ENCODE measurements at places on chromosomes 12 and 14.
A peak's percentile ranks its signal among the peaks of the same experiment; 100 is the strongest.

DNA sequence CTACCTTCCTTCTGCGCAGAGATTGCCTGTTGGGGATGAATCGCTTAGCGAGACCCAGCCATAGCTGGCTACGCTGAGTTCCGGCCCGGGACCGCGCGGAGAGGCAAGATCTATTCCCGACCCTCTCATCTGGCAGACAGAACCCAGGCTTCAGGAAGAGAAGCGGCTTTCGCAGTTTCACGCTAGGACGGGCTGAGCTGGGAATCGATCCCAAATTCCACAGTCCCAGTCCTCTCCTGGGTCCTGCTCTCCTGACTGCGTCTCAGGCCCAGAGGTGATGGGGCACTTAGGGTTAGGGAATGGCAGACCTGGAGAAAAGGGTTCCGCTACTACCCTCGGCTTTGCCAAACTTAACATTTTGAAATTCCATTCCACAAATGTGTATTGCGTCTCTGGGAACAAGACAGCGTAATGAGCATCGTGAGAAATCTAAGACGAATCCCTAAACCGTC lies 2.8 kb downstream of the PTPN21 start:
- DNase-seq = no peak

GRCh38 chr14:94572637-94573303 lies 8.5 kb upstream of the SERPINA5 start:
- DNase-seq = no peak

- DNase-seq = no peak
Measured at GRCh38 chr14:34966413-34966812, 16.4 kb upstream of the SRP54 start.

- no peak for DNase-seq
Measured at GRCh38 chr12:91272461-91273063, 89.9 kb upstream of the DCN start.

DNA sequence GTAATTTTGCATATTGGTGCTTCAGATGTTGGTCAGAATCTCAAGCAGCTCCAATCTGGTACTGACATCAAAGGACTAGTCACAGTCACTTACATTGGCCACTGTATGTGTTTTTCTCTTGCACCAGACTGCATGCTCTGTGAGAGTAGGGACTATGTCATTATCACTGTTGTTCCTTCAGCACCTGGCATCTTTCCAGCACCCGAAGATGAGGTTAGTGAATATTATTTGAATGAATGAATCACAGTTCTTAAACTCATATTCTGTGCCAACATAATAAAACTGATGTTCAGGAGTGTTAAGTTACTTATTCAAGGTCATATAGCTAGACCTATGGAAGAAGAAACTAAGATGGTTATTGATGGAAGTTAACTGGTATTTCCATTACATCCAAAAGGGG lies 204.5 kb upstream of the TBX3 start:
- no peak for DNase-seq

- DNase-seq = no peak
Measured at GRCh38 chr12:104006929-104007328, 41.3 kb downstream of the TDG start.

DNA sequence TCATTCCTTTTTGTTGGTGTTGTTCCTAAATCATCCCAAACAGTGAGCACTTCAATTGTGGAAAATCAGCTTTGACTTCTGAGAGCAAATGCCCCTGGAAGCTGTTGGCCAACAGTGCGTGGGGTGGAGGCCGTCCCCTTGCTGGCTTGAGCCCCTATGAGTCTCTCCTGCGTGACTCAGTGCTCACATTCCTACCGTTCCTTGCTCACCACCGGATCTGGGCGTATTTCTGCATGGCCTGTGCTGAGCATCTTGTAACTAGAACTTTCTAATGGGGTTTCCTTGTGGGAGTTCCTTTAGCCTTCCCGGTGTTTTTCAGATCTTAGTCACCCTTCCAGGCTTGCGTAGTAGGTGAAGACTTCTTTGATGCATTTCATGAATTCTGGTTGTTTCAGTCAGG lies 14.7 kb downstream of the SERPINA1 start:
- DNase-seq = no peak

- DNase-seq = no peak
Measured at GRCh38 chr14:95156161-95157047, 925 bp downstream of the DICER1 start.

GRCh38 chr12:4789776-4790175 lies 69.6 kb downstream of the GALNT8 start:
- DNase-seq = no peak

DNA sequence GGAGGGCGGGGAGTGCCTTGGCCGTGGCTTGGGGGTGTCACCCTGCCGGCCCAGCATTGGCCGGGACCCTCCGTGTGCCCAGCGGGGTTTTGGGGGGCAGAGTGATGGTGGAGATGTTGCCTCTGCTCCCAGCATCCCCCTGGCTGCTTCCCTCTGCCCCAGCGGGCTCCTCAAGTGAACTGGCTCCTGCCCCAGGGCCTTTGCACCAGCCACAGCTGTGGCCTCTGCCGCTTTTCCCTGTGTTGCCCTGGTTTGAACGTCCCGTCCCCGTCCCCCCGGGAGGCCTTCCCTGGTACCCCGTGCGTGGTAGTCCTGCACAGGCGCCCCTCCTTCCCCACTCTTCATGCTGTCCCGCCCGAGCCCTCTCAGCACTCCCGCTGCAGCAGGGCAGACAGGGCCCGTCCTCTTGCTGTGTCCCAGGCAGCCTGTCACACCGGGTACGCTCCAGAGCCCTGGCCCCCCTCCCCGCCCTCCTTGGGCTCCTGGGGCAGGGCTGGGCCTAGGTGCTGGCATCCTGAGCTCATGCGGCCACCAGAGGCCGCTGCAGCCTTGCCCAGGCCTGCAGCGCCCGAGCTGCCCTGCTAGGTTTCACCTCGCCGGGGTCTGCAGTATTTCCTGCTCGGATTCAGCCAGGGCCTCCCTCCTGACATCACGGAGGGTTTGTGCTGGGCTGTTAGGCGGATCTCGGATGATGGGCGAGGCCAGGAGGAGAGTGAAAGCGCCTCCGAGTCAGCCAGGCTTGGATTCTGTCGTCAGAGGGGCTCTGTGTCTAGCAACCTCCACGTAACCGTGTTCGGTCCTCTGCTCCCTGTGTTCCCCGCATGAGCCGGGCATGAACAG lies 9.5 kb downstream of the NOC4L start:
- peak; percentile 16 for DNase-seq

- no peak for DNase-seq
Measured at GRCh38 chr14:97021571-97022168, 224.5 kb downstream of the VRK1 start.

DNA sequence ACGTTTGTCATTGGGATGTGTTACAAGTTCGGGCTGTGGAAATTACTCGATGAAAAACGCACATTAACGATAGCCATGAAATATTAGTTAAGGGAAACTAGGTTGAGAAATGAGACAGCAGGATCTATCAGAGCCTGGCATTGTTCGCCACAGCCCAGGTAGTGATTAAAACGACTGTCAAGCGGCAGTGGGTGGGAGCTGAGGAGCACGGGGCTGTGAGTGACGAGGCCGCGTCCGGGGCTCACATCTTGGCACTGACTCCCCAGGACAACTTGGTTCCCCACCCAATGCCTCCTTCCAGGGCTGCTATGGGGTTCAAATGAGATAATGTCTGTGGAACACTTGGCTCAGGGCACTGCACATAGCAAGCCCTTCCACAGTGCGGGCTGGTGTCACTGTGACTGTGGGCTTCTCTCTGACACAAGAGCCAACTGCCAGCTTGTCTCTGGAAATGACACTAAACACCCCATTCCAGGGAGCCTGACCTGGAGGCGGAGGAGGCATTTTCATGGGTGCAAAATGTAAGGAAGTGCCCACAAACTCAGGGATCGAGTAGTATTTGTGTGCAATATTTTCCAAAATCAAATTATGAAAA lies 19.3 kb downstream of the MMAB start:
- DNase-seq = no peak

- DNase-seq = no peak
Measured at GRCh38 chr14:105465209-105466031, 9.2 kb upstream of the CRIP2 start.

GRCh38 chr12:113086249-113087164 lies 30.0 kb downstream of the DTX1 start:
- DNase-seq = no peak

- no peak for DNase-seq
Measured at GRCh38 chr12:39440101-39440500, 2.8 kb downstream of the KIF21A start.

DNA sequence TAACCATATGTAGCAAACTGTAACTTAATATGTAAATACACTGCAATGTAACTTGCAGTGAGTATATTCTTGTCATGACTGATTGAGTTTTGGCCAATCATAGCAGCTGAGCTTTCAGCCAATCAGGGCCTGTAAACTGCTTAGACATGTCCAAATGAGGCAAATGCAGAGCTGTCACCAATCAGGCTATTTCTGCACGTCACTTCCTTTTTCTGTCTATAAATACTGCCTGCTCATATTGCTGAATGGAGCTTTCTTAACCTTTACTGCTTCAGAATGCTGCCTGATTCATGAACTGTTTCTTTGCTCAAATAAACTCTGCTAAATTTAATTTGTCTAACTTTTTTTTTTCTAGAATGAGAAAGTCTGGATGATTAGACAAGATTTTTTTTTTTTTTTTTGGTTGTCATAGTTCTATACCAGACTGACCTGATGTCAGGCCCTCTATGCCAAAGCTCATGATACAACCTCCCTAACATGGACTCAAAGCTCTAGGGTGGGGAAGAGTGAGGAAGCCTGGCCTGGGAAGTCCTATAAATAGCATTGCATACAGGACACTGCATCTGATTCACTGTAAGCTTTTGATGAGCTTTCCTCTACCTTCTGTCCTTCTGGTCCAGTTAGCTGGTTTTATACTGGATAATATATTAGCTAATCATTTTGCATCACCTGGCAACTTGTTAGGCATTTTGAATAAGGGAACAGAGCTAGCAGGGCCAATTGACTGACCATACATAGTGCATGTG lies 12.0 kb downstream of the MGP start:
- DNase-seq = no peak

GRCh38 chr12:103652808-103653207 lies 65.7 kb downstream of the STAB2 start:
- DNase-seq = no peak

DNA sequence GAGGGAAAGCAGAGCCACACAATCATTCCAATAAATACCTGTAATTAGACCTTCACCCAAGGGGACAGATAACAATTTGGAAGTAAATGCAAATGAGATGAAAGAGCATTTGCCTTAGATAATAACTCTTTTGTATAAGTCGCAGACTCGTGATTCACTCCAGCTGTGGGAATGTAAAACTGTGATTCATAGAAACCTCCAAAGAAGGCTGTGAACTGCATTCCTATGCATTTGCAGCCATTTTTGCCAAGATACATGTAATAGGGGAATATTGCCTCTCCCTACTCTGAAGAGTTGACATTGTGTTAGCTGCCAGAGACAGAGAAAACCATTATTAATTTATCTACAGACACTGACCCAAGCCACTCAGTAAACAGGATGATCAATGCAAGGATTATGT lies 181.9 kb upstream of the ARHGAP5 start:
- DNase-seq = no peak

DNA sequence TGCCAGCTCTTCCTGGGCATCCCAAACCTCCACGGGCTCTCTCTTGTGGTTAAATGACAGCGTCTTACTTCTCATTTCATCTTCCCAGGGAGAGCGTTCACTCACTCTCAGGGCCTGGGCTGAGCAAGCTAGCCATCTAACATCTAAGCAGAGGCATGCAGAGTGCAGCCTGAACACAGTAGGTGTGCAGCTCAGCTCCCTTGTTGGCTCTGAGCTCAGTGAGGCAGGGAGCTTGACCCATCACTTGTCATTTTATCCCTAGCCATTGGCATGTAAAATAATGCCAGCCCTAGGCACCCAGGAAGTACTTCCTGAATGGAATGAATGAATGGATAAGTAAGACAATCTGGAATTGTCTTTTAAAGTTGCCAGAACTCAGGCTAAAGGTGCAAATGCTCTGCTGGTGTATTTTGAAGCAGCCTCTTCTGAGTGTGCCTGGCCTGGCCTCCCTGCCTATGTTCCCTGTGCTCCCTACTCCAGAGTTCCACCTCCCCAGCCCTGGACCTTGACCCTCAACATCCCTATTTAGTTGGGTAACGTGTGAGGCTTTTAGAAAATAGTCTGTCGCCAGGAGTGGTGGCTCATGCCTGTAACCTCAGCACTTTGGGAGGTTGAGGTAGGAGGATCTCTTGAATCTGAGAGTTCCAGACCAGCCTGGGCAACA lies 9.5 kb upstream of the MEG3 start:
- DNase-seq = no peak

DNA sequence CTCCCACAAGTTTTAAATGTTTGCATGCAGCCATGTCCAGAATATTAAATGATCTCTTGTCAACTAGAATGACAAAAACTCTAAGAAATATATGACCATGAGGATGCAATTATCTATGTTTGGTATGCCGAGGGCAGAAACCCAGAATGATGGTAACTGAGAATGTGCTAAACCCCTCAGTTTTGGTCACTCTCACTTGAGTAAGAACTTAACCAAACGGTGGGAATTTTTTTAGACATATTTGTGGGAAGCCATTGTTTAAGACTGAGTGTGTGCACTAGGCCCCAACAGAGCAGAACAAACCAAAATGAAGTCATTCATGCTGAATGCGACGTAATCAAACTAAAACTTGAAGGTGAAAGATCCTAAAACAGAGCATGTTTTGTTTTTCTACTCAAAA lies 1927.9 kb upstream of the SEL1L start:
- no peak for DNase-seq

DNA sequence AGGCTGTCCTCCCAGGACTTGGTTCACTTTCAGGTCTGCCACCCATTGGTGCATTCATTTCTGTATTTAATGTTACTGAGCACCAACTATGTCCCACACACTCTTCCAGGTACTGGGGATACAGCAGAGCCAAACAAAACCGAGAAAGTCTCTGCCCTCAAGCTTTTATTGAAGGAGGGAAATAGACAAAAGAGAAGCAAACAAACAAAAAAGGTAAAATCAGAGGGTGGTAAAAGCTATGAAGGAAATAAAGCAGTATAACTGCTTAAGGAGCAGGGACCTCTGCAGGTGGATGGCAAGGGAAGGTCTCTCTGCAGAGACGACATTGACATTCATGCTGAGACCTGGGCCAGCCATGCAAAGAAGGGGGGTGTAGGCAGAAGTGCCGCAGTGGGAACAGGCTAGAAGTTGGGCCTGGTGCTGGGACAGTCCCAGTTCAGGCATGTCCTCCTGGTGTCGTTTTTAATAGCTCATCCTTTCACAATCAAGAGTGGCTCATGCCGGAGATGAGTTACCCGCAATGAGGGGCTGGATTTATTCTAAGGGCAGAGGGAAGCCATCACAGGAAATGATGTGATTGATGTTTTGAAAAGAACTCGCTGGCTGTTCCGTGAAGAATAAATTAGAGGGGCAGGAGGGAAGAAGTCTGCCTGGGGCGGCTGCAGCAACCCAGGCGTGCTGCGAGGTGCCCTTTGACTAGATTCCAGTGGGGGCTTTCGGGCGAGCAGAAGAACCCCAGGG lies 72.8 kb downstream of the IRF2BPL start:
- peak; percentile 66 for DNase-seq

DNA sequence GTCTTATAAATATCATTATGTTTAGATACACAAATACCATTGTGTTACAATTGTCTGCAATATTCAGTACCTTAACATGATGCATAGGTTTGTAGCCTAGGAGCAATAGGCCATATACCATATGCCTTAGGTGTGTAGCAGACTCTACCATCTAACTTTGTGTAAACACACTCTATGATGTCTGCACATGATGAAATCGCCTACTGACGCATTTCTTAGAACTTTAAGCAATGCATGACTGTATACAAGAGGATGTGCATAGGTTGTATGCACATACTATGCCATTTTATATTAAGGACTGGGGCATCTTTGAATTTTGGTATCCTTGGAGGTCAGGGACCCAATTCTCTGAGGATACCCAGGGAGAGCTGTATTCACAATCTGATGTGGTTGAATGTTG lies 10.1 kb upstream of the BTG1 start:
- DNase-seq = no peak

All from NCI-H1417 treated with DMSO at 0.1 percent for 48 hours (cell line).